Uterus (tissue), 4 donors: ENCODE measurements at places on chromosomes 1 and 21. TPM values are rescaled to one million over a fixed set of nuclear protein-coding genes. Genes with fewer than 3 reads are reported as not detected.

GRCh38 chr1:104785575-104786187, 1036.0 kb downstream of the AMY1C start:
- no peak for DNase-seq

GRCh38 chr1:35175098-35175576, 17.8 kb downstream of the SFPQ start:
- no peak for DNase-seq

GRCh38 chr1:228048659-228049298, 33.7 kb upstream of the ARF1 start:
- DNase-seq: no peak

DNA sequence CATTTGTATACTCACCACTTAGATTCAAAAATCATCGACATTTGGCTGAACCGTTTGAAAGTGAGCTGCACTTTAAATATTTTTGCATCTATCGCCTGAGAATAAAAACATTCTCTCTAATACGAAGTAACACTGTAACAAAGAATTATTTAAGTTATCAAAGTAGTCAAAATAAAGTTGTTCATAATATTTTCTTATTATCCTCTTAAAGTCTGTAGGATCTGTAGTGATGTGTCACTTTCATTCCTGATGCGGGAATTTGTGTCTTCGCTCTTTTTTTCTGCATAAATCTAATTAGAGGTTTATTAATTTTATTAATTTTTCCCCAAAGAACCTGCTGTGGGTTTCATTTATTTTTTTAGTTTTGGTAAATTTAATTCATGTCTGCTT, 74.8 kb downstream of the ETS2 start:
- DNase-seq: no peak

- DNase-seq: no peak
Observed at GRCh38 chr1:184272175-184272866, 114.5 kb upstream of the C1orf21 start.

DNA sequence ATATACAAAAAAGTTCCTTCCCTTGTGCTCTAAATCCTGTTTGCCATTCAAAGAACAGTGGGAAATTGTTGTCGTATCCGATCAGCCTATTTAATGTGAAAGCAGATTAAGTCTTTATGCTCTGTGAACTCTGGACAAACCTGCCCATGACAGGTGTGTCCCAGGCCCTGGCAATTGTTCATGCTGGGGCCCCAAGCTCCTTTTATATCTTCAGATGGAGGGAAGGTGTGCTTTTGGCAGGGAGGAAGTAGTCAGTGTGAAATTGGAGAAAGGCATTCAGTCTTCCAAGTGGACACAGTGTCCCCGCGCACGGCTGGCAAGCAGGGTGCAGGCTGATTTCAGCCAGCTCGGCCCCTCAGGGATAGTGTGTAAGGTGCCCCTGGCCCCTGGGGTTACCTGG, 135.1 kb upstream of the F3 start:
- no peak for DNase-seq

GRCh38 chr1:168341483-168341975, 60.9 kb downstream of the TBX19 start:
- DNase-seq: no peak

DNA sequence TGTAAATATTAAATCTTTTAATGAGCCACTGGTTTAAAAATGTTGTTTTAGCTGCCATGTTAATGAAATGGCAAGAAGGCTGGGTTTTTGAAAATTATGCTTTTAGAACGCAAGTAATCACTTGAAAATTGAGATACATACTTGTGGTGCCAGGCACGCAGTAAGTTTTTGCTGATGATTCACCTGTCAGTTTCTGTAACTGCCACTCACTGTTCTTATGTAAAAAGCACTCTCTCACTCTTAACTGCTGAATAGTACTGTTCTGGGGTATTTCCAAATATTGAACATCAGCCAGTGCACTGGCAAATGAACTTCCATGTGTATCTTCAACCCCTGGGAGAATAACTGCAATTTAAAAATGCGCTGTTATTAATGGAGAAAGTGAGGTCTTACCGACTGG, 17.9 kb downstream of the LGALS8 start:
- no peak for DNase-seq

- no peak for DNase-seq
Observed at GRCh38 chr1:5664906-5665875, 327.0 kb downstream of the NPHP4 start.

DNA sequence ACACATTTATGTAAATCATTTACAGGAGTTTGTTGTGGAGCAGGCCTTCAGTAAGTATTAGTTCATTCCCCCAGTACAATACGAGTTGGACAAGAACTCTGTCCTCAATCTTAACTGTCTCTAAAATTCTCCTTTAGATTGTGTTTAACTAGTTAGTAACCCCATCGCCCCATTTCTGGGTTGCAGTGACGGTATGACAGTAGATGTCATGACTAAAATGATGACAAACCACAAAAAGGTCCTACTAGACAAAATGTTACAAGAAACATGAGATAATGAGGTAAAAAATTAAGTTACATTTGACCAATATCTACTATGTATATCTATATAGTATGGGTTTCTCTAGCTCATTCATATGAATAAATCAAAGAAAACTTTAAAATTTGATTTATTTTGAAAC, 41.1 kb downstream of the CD58 start:
- DNase-seq: no peak

DNA sequence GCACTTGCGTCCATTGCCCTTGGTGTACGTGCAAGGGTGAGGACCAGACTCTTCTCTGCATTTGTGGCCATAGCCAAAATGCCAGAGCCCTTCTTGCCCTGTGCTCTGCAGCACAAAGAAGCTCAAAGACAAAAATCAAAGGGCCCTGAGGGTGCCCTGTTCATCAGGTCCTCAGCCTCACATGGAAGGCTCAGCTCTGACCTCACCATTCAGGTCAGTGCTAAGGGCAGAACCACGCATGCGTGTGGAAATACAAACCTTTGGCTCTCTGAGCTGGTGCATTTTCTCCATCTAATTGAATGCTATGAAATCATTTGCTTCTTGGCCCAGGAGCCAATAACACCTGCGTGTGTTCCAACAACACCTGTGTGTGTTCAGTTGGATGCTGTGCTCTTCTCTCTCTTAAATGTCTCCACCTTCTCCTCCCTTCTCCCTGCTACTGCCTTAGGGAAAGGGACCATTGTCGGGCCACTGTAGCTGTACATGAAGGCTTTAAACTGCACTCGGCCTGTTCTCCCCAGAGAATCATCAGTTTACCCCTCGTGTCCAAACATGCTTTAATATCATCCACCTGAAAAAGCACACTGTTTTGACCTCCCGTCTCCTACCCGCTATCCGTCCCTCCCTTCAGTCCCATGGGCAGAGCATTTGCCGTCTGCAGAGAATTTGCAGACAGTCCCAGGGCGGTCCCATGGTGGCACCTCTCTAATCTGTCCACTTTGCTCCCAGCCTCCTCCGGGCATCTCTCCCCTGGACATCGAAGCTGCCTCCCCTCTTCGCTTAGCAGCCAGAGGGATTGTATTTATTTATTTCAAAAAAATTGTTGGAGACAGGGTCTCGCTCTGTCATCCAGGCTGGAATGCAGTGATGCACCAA, 60.6 kb downstream of the EVA1C start:
- no peak for DNase-seq

DNA sequence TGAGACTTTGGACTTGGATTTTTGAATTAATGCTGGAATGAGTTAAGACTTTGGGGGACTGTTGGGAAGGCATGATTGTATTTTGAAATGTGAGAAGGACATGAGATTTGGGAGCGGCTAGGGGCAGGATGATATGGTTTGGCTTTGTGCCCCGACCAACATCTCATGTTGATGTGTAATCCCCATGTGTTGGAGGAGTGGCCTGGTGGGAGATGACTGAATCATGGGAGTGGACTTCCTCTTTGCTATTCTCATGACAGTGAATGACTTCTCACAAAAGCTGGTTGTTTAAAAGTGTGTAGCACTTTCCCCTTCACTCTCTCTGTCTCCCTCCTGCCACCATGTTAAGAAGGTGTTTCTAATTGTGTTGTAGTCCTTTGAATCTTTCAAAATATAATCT, 9.3 kb upstream of the PHGDH start:
- no peak for DNase-seq

GRCh38 chr1:5485968-5486696, 506.1 kb downstream of the NPHP4 start:
- no peak for DNase-seq

DNA sequence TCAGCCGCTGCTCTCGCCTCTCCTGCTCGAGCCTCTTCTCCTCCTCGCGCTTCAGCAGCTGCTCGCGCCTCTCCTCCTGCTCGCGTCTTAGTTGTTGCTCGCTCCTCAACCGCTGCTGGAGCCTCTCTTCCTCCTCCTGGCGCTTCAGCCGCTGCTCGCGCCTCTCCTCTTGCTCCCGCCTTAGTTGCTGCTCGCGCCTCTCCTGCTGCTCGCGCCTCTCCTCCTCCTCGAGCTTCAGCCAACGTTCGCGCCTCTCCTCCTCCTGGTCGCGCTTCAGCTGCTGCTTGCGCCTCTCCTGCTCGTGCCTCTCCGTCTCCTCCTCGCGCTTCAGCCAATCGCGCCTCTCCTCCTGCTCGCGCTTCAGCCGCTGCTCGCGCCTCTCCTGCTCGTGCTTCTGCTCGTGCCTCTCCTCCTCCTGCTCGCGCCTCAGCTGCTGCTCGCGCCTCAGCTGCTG, 3.7 kb downstream of the TCHH start:
- no peak for DNase-seq

DNA sequence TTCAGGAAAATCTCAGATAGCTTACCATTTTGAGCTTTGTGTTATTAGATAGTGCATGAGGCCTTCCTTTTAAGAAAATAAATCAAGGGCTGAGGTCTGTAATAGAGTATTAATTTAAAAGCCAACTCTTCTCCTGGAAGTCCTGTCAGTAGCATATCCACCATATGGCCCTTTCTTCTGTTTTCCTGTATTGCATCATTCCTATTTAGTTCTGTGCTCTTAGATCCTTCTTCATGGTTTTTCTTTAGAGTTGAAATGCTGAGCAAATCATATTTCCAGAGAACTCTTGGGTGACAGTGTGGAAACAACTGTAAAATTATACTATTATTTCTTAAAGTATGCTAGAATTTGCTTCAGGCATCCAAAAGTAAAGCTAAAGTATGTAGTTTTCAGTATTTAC, 91.7 kb downstream of the TTC3 start:
- DNase-seq: no peak

Gene NPPA
- total RNA-seq: not detected

Gene ST6GALNAC5
- total RNA-seq: 6.4 TPM

Gene RNU1-4
- total RNA-seq: under 0.01 TPM

Gene SMPDL3B
- total RNA-seq: 6.6 TPM

Gene MCOLN2
- 0.73 TPM for total RNA-seq

Gene SERTAD4
- 6.4 TPM for total RNA-seq

Gene HAO2
- total RNA-seq: 0.90 TPM

Gene NTRK1
- total RNA-seq: 6.4 TPM

Gene OLIG2
- not detected for total RNA-seq

Gene NGF
- 1.3 TPM for total RNA-seq

Gene OR10Z1
- total RNA-seq: not detected
